ENCODE measurements at places on chromosomes 7 and 10. TPM values are rescaled to one million over a fixed set of nuclear protein-coding genes. Genes with fewer than 3 reads are reported as not detected.

Gene ARID5B
- 73.8 TPM for polyA plus RNA-seq

GRCh38 chr7:957418-958220 is 3.1 kb upstream of the ADAP1 start:
- no peak for DNase-seq

- no peak for DNase-seq
Observed at GRCh38 chr10:77576444-77577032, 61.1 kb downstream of the KCNMA1 start.

DNA sequence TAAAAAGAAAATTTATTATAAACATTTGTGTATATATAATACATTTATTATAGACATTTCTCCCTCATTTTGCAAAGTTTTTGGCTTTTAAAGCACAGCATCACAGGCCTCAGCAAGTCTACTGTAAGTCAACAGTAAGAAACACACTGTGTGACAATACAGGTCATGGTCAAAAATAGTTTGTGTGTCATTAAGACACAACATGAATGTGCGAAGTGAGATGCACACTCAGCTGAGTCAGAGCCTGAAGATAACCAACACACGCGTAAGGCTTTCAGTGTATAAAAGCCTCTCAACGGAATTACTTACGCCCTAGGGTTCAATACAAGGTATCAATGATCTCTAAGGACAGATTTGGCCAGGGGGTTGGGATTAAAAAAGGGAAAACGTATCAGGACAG is 157.6 kb downstream of the PIP4K2A start:
- DNase-seq = no peak
